ENCODE measurements at places on chromosomes 7 and 10. TPM values are rescaled to one million over a fixed set of nuclear protein-coding genes. Genes with fewer than 3 reads are reported as not detected.

The NOS3 gene
- not detected for total RNA-seq

The GNAI1 gene
- 84.0 TPM for total RNA-seq

GRCh38 chr10:29962166-29962850 is 97.1 kb downstream of the JCAD start:
- no peak for DNase-seq

DNA sequence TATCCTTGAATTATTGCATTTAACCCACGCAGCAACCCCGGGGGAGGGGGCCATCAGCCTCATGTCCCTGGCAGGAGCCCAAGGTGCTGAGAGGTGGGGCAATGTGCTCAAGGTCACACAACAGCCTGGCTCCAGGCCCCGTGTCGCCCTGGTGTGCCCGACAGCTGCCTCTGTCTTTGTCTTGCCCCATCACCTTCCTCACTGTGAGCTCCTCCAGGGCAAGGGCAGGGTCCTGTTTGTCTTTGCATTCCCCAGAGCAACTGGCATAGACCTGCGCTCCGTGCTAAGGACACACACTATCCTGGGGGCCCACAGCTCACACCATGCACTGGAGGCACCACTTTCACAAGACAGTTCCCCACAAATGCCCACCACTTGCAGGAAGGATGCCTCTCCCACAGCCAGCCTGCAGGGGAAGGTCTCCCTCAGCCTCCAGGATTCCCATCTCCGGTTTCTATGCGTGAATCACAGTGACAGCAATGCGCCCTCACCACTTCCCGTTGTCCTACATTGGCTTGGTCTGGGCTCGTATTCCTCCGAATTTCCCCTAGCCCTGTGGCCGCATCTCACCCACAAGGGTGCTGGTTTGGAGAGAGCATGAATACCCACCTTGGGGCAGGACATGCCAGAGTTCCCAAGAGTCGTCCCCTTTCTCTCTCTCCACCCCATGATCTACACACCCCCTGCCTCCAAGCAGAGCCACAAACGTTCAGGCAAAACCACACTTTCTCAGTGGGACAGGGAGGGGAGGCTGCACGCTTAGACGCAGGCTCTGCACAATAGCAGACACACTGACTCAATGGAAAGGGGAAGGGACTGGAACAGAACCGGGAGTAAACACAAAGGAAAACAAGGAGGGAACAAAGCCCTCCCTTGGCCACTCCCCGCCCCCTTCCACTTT is 10.3 kb downstream of the ITPRIP start:
- DNase-seq = peak; percentile 92

DNA sequence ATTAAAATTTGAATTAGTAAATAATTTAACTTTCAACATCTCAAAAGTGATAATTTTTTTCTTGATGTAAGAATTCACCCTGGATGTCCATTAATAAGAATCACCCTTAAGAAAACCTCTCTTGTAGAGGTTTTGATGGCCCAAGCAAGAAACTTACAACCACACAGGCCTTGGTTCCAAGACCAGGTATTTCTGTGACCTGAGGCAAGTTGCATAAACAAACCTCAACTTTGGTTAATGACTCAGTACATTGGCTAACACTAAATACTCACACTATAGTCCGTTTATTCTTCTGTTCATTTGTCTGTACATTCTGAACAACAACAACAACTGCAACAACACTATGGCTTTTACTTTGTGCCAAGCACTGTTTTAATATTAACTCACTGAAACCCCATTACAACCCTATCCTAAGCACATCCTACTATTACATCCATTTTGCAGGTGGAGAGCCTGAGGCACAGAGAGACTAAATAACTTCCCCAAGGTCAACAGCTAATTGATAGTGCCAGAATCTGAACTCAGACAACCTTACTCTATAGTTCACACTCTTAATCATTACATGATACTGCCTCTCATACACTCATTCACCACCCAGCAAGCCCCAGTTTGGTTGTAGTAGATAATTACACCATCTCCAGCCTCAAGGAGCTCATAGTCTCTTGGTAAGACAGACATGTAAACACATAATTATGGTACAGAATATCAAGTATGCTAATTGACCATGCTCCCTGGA is 6.6 kb downstream of the ANK3 start:
- peak; percentile 63 for DNase-seq

- DNase-seq = peak; percentile 50
These were observed 5.4 kb downstream of the AGBL3 start for GRCh38 chr7:134991469-134992339.

The NODAL gene
- not detected for total RNA-seq

GRCh38 chr7:80775897-80776296 is 137.5 kb downstream of the CD36 start:
- DNase-seq = no peak

DNA sequence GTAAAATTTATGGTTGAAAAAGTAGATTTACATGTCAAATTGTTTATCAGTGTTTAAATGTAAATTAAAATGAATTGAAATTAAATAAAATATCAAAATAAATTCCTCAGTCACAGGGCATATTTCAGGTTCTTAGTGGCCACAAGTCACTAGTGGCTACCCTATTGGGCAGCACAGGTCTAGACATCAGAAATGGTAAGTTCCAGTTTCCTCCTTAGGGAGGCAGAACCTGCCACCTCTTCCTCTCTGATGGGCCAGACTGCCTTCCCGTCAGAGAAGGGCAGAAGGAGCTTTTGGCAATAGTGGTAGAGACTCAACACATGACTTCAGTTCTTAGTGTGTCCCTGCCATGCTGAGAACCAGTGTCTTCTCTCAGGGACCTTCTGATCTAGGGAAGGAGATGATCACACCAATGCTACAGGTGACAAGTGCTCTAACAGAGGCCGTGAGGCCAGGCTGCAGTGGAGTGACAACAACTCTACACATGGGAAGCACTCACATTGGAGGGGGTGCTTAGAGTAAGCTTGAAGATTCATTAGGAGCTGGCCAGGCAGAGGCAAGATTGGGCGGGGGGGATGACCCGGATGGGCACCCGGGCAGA is 14.4 kb upstream of the PCBD1 start:
- no peak for DNase-seq

The CHN2 gene
- not detected for total RNA-seq
